ENCODE measurements at places on chromosomes 6 and 20.

- DNase-seq: no peak
These were observed 27.7 kb downstream of the SRPK1 start for GRCh38 chr6:35893246-35893645.

DNA sequence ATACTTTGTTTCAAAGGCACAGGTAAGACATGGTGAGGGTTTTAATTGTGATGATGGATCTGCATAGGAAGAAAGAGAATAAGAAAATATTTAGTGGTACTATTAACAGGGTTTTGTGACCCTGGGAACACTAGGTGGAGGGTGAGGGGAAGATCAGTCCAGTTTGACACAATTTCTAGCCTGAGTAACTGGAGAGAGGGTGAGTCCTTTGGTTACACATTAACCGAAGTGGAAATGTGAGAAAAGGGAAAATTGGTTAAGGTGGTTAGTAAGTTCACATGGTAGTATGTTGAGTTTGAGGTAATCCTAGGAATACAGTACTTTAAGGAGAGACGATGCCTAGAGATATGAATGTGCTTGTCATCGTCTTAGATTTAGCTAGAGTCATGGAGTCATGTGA is 54.8 kb upstream of the POU3F2 start:
- no peak for DNase-seq

DNA sequence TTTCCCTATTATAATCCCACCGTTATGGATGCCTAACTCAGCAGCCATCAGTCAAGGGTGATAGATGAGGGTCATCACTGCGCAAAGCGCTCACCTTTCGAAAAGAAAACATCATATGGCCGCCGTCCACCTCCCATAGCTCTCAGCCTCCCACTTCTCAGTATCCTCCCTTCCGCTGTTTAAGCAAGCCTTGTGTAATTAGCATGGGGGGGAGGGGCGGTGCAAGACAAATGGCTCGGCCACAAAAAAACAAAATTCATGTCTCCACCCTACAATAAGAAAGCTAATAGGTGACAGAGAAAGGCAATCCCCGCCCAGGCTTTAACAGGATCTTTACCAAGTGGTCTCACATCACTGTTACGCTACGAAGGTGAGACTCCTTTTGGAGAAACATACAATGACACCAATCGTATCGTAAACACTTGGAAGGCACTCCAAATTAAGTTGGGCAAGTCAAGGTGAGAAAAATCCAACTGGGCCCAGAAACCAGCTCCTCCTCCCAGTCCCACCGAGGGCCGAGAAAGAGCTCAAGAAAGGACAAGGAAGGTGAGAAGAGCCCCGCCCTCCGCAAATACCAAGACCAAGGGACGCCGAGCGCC is 645 bp downstream of the DDX39B start:
- DNase-seq: peak; percentile 32

GRCh38 chr6:38518511-38519304 is 121.0 kb downstream of the BTBD9 start:
- no peak for DNase-seq

Data from SW480 (cell line).